ENCODE measurements at places on chromosomes 3 and 15.

DNA sequence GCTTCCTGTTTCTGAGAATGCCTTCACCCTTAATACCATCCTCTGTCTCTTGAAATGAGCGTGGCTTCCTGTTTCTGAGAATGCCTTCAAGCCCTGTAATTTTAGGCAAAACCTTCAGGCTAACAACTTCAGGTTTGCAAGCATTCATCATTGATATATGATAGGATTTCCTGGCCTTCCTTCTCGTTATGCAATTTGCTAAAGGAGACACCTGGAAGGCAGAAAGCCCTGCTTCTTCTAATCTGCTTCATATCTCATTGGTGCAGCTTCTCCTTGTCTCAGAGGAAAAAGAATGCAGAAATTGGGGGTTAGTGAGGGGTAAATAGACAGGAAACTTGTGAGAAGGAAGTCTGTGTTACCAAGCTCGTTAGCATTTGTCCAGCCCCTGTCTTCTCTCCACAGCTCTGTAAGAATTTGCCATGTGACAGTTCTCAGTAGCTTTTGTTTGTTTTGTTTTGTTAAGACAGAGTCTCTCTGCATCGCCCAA lies 7.3 kb downstream of the ARL6IP5 start:
- DNase-seq, result no peak

DNA sequence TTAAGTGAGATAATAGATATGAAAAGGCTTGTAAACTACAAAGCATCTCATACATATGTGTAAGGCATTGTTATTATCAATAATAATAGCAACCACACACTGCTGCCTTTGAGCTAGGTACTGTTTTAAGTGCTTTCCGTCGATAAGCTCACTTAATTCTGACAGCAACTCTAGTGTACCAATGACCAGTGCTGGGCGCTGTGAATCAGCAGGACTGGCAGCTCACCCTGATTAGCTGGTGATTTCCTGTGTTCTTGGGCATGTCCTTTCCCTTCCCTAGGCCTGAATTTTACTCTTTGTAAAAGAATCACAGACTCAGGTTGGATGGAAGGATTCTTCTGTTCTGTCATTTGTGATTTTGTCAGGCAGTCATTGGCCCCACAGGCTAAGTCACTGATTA lies 215.6 kb downstream of the LPP start:
- DNase-seq, result no peak

DNA sequence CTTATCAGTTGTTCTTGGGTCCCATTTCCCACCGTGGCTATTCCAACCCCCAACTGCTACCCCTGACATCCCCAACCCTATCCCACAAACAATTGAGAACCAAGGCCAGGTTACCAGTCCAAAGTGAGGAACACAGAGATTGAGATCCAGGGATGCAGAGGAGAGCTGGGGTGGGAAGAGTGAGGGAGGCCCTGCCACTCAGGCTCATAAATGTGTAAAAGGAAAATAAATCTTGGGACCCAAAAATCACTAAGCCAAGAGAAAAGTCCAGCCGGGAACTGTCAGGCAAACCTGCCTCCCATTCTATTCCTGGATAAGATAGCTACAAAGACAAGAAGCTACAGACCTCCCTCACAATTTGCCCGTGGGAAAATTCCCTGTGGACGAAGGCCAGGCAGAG lies 101.1 kb upstream of the DLG1 start:
- no peak for DNase-seq

- DNase-seq, result no peak
These were observed 5.3 kb upstream of the RHCG start for GRCh38 chr15:89501646-89502045.

DNA sequence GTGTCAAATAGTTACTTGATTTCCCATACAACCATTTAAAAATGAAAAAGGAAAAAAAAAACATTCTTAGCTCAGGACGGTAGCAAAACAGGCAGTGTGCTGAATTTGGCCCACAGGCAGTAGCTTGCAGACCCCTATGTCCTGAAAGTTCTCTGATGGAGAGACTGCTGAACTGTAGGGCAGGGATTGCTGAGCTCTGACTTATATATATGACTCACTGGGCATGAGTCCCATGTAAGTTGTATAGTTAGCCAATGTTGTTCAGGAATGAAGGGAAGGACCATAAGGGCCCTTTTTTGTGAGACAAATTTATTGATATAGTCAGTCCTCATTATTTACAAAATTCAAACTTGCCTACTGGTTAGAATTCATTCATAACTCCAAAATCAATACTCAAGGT lies 36.9 kb upstream of the FRMD4B start:
- DNase-seq, result no peak

GRCh38 chr3:139225548-139225947 lies 118.3 kb upstream of the MRPS22 start:
- no peak for DNase-seq

- DNase-seq, result no peak
These were observed 32.4 kb upstream of the GAP43 start for GRCh38 chr3:115590873-115591272.

DNA sequence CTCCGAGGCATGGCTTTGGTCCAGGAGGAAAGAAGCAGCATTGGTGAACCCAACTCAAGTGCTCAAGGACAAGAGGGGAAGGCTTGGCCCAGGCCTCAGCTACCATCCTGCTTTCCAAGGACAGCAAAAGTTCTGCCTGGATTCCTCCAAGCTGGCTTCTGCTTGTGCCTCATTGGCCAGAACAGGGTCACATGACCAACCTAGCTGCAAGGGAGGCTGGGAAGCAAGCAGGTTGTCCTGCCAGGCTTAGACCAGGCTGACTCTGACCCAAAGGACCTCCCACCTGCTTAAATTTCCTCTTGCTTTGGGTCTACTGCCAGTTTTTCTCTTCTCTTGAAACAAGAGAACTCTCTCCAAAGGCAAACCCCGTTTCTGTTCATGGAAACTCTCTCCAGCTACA lies 70.7 kb downstream of the RPN1 start:
- no peak for DNase-seq

GRCh38 chr15:66452971-66453580 lies 44.5 kb downstream of the SNAPC5 start:
- no peak for DNase-seq

DNA sequence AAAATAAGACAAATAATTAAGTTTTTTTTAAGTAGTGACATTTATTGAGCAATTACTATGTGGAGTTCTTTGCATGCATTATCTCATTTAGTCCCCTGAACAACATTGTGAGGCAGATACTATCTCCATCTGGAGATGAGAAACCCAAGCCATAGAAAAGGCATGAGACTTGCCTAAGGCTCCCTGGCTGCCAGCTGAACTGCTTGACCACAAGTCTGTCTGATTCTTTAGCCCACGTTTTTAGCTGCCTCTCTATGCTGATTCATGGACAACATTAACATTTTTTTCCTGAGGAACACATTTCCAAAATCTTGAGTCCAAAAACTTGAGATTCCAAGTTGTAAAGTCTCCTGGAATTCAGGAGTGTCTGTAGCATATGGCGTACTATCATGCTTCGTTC lies 263.6 kb upstream of the GOLGA6L4 start:
- no peak for DNase-seq

DNA sequence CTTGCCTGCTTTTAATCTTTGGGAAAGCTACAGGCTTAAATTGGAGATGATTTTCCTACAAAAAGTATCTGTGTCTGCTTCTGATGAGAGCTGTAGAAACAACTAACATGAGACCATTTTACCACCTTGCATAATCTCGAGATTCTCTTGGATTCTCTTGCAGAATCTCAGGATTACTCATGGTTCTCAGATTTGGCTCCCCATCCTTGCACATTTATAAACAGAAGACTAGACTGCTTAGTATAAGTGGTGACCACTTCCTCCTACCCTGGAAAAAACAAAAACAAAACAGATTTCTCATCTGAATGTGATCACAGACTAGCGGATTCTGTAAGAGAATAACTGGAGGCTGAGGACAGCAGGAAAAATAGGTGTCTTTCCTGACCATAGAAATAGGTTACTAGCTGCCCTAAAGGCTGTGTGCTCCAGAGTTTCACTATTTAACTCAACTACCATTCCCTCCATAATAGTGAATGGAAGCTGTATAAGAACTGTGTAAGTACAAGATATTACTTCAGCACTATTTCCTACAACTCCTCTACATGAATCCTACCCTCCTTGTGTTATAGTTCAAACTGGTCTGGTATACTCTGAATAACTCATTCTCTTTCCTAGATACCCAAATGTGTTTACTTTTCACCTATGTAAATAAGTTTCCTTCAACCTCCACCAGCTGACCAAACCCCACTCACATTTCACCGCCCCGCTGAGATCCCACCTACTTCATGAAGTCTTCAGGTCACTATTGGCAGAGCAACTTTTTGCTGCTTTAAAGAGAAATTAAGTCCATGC lies 122.2 kb upstream of the C2CD4B start:
- no peak for DNase-seq

- DNase-seq, result no peak
These were observed 55.0 kb downstream of the CTDSPL start for GRCh38 chr3:37916685-37917084.

DNA sequence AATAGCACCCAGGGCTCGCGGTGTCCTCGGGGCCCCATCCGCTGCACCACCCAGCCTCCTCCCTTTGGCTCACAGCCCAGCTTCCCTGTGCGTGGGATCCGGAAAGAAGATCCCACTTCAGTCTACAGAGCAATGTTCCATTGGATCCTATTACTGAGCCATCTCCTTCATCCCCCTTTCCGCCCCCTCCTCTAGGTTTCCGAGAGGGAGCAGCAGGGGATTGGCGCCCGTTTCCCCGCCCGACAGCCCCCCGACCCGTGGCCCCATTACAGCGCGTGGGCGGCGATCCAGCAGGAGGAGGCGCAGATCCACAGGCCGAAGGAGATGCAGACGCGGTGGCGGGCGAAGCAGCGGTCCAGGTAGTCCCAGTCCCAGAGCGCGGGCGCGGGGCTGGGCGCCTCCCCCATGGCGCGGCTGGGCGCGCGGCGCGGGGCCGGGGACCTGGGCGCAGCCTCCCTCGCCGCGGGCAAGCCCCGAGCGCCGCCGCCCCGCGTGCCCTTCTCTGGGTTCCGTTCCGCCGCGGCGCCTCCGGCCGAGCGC lies 340 bp downstream of the TMEM44 start:
- DNase-seq, result no peak

GRCh38 chr15:66798426-66799061 lies 96.5 kb downstream of the SMAD6 start:
- no peak for DNase-seq

GRCh38 chr15:66454143-66454542 lies 43.4 kb downstream of the SNAPC5 start:
- DNase-seq, result no peak

- no peak for DNase-seq
These were observed 624.2 kb downstream of the NTRK3 start for GRCh38 chr15:87632364-87632763.

DNA sequence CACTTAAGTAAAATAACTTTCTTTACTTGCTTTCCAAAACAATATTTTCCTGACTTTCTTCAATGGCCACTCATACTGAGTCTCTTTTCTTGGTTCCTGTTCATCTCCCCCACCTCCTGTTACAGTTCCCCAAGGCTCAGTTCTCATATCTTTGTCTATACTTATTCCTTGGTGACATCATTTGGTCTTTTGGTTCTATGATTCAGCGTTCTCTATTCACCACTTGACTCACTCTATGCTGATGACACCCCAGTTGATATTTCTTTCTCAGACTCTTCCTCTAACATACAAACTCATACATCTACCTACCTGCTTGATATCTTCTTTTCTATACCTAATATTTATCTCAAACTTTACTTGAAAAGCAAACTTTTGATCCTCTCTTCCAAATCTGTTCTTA lies 85.0 kb upstream of the P3H2 start:
- no peak for DNase-seq

DNA sequence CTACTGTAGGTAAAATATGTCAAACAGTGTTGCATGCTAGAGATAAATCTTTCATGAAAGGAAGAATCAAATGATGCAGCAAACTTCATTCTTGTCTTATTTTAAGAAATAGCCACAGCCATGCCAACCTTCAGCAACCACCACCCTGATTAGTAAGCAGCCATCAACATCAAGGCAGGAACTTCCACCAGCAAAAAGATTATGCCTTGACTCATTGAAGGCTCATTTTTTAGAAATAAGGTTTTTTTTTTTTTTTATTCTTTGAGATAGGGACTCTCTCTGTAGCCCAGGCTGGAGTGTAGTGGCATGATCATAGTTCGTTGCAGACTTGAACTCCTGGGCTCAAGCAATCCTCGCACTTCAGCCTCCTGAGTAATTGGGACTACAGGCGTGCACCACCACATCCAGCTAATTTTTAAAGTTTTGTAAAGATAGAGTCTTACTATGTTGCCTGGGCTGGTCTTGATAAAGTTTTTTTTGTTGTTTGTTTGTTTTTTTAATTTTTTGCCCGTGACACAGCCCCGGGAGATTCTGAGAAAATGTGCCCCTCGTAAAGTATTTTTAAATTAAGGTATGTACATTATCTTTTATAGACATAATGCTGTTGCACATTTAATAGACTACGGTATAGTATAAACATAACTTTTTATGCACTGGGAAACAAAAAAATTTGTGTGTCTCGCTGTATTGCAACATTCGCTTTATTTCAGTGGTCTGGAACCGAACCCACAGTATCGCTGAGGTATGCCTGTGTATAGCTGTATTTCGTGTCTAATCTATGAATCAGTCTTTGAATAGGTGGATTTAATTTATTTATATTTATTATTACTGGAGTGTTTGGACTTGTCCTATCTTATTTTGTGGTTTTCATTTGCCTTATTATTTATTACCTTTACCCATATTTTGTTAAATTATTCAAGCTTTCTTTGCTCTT lies 23.3 kb downstream of the SNRK start:
- DNase-seq, result no peak

DNA sequence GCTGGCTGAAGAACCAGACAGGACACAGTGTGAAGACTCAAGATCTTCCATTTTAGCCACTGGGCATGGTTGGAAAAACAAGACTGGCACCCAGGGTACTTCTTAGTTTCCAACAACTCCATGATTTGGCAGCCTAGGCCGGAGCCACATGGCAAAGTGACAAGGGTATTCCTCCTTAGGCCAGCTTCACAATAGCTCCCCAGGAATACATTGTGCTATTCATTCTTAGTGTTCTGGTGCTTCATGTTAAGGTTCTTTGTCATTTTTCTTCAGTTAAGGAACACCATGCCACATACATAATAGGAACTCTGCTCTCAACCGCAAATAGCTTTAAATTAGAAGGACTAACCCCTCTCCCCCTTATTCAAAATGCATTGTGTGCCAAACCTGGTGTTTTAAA lies 8.0 kb upstream of the FILIP1L start:
- DNase-seq, result no peak

- DNase-seq, result no peak
These were observed 129.6 kb downstream of the ADAMTS17 start for GRCh38 chr15:100211855-100212850.

DNA sequence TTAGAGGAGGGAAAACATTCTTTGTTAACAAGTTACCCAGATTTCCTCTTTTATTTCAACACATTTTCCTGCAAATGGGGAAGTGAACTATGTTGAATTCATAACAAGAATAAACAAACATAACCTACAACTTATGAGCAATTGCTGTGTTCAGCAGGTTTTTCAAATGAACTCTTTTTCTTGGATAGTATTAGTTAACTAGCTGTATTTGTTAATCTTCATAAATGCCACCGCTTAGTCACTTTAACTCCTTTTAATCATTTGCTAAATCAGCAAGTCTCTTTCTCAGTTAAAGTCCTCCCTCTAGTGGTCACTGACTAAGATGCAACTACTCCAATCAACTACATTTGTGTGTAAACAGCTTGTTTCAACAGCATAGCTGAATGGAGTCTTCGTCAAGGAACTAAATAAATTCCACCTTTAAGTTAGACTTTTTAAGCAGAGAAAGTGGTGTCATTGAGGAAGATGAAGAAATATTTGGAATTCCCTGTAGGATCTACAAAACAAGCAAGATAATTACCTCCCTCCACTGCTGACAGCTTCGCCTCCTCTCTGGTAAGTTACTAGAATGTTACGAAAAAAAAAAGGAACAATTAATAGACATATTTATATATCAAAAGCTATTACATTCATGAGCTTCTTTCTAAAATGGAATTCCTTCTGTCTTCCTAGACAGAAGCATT lies 1122.0 kb downstream of the ROBO1 start:
- no peak for DNase-seq

Measured in CD8-positive, alpha-beta T cell (primary cell).